Naive B cell (primary cell): ENCODE measurements at places on chromosomes 6 and 20.

- DNase-seq: no peak
These were observed 26.9 kb downstream of the FAM50B start for GRCh38 chr6:3876101-3876500.

- DNase-seq: no peak
These were observed 38.2 kb upstream of the PMEPA1 start for GRCh38 chr20:57747861-57748481.

- DNase-seq: no peak
These were observed 120.2 kb downstream of the AKAP7 start for GRCh38 chr6:131255434-131255833.

GRCh38 chr20:38242848-38243708, 17.5 kb downstream of the KIAA1755 start:
- DNase-seq: no peak

DNA sequence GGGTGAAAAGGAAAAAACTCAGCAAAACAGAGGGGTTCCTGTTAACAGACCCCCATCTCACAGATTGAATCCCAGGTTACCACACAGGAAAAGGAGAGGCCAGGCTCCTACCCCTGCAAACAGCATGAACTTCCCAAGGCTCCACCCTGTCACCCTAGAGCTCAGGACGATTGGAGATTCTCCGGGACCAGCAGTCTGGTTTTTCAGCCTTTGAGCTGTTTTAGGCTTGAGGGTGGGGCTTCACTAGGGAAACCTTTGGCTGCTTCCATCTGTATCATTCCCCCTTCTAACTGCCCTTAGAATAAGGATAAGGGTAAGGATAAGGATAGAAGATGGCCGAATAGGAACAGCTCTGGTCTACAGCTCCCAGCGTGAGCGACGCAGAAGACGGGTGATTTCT, 16.0 kb downstream of the C6orf58 start:
- no peak for DNase-seq

- DNase-seq: no peak
These were observed 364.3 kb downstream of the RIMS1 start for GRCh38 chr6:72250664-72251063.

DNA sequence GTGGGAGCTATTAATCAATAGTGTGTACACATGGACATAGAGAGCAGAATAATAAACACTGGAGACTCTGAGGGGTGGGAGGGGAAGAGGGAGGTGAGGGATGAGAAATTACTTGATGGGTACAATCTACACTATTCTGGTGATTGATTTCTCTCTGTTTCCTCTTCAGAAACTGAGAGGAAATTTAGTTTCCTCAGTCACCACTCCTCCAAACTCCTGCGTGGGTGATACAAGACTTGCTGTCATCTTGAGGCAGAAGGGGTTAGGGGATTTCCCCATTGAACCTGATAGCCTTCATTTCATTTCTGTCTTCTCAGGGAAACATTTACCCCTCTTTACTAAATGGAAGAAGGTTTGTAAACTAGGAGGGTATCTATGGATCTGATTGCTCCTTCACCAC, 84.3 kb upstream of the ESR1 start:
- peak; percentile 17 for DNase-seq

DNA sequence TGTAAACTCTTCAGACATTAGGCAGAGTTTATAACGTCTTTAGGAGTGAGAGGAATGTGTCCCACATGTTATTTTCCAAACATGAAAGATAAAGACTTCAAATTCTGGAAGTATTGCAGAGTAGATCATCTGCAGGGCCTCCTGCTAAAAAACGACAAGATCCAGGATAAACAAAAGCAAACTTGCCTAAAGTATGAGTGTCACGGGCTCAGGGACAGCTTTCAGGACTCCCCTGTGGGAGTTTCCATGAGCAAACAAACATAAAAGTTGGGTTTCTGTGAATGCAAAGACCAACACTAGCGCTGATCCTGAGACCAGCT, 76.9 kb downstream of the TXNDC5 start:
- no peak for DNase-seq

- DNase-seq: no peak
These were observed 406.3 kb downstream of the MEI4 start for GRCh38 chr6:78059171-78059570.

DNA sequence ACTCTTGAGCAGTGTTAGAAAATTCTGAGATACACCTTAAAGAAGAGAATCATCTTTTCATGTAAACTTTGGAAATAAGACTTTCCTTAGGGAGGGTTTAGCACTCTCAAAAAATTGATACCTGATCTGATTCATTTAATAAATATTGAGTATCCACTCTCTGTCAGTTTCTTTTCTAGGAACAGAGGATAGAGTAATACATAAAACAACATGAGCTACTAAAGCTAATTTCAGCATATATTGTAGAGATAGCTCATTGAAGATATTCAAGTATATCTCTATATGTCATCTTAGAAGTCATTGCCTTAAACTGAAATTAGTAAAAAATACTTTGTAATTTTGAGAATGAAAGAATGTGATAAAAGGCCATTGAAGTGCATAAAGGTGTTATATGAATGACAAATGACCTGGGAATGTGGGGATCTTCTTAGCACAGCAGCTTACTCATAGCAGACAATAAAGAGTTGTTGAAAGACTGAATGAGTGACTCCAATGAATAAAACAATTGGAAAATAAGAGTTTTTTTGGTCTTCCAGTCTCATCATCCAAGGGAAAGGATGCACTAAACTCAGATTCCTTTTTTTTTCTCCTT, 29.2 kb downstream of the RHAG start:
- DNase-seq: no peak

- no peak for DNase-seq
These were observed 95.5 kb downstream of the GJA10 start for GRCh38 chr6:89989742-89990141.

- DNase-seq: no peak
These were observed 198.8 kb upstream of the PREP start for GRCh38 chr6:105601541-105602236.

DNA sequence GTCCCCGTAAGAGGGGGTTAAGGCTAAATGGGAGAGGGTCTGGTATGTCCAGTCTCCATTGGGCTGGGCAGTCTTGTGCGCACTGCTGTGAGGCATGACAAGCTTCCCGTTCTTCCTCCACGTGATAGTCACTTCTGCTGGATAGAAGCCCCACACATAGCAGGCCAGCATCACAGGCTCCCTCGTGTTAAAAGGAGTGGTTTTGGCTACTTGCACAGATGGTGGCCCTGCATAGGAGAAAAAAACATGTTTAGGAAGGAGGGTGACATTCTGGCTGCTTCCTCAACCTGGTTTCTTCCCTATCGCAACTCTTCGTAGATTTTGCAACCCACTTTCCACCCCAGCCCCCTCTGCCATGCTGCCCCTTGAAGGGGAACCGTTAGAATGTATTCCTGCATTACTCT, 3.6 kb downstream of the HLA-DMB start:
- DNase-seq: no peak

- no peak for DNase-seq
These were observed 80.1 kb upstream of the HDAC2 start for GRCh38 chr6:114051031-114051430.

- peak; percentile 28 for DNase-seq
These were observed 575.9 kb upstream of the NOX3 start for GRCh38 chr6:156031516-156031915.

GRCh38 chr20:3757268-3757667, 10.3 kb downstream of the ADISSP start:
- no peak for DNase-seq

GRCh38 chr20:24610341-24611115, 141.1 kb downstream of the SYNDIG1 start:
- DNase-seq: no peak

DNA sequence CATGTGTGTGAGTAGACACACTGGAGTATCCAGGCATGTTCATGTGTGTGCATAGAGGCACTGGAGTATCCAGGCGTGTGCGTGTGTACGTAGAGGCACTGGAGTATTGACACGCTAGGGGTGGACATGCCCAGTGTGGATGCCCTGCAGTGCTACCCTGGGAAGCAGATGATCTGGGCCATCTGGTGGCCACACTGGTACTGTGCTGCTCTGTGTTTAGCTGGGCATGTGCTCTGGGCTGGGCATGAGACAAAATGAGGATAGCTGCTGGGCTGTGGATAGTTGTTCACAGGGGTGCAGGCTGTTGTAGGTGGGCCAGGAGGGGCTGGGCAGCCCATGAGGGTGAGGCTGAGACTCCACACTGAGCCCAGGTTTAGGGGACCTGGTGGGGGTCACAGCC, 24.0 kb upstream of the NPBWR2 start:
- DNase-seq: no peak

- peak; percentile 45 for DNase-seq
These were observed 10.5 kb downstream of the SYTL3 start for GRCh38 chr6:158660333-158660754.

- DNase-seq: no peak
These were observed 136.2 kb upstream of the INSM1 start for GRCh38 chr20:20231528-20232298.

DNA sequence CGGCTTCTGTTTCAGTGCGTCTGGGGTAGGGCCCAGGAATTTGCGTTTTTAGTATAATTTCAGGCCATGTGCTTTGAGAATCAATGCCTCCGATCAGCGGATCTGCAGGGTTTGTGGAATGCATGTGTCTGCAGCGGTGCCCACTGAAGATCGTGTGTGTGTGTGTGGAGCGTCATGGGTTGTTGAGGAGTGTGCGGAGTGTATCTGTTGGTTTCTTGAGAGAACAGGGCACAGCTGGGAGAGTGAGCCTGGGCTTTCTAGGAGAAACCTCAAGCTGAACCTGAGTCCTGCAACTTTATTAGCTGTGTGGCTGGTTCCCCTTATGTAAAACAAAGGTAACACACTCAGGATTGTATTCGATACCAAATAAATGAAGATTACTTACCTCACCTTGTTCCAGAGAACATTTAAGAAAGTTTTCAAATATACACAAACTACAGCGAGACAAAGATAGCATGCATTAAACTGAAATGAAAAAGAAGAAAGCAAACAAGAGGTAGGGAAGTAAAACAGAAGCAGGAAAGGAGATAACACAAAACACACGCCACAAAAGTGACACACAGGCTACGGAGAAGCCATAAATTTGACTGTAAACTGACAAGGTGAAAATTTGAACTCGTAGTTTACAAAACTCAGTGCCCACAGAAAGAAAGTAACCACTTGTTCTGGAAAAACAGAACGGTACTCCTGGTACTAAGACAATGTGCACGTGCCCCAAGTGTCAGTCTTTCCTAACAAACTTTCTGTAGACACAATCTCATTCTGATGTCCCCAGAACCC, 28.8 kb downstream of the PDE10A start:
- DNase-seq: no peak

GRCh38 chr6:73050706-73051105, 174.6 kb downstream of the KHDC1L start:
- no peak for DNase-seq

DNA sequence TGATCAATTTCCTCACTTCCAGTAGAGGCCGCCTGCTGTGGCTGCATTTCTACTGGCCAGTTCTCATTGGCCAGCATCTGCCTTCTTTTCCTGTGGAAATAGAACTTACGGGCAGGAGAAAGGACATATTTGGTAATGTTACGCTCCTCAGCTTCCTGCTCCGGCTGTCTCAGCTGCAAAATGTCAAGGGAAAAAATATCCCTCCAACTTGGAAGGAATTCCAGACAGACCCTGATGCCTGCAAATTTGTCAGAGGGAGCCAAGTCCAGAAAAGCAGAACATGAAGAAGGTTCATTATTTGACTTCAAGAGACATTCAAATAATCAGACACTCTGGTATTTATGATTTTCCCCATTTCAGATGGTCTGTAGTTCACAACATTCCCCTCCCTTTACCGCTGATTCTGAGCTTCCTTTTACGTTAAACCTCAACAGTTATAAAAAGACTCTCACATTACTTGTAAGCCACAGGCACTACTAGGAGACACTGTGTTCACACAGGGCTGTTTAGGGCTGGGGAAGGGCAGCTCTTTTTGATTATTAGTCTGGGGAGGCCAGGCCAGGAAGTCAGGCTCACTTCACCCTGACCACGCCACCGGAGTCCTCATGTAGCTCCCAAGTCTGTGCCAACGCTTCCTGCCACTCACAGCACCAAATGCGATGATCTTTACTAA, 179.6 kb upstream of the CCN2 start:
- no peak for DNase-seq

DNA sequence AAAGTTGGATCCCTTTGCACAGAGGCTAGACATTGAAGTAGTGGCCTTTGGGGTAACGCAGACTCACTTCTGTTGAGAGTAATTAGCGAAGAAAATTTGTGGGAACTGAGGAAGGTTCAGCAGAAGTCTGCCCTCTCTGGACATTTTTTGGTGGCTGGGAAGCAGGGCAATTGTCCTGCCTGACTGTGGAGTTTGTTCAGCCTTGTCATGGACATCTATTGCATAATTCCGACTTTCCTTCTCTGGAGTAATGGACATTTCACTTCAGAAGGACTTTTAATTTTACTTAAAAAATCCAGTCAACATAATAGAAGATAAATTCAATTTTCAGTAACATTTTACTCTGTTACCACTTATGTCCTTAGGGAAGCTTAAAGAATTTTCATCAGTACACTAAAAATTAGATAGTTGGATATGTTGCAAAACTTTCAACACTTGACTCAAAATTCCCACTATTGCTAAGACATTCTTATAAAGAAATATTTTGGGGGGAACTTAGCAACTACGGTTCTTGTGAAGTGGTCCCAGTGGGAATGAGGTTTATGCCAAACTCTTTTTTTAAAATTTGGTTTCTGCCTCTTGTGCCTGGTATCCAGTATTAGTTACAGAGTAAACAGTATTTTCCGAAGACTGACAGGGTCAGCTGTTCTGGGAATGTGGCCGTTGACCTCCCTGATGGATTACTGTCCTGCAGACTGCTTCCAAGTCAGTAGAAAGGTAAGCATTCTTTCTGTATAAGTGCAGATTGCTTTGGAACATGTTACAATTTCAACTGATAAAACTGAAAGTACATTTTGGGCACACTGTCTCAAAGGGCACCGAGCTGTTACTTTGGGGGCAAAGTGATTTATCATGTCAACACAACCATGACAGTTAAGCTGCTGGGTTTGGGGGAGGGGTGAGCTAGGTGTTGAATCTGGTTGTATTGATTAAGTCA, 100.6 kb upstream of the MLIP start:
- DNase-seq: no peak

GRCh38 chr20:38199501-38200390, 34.7 kb upstream of the TGM2 start:
- DNase-seq: no peak
